ENCODE measurements at places on chromosomes 12 and 14. TPM values are rescaled to one million over a fixed set of nuclear protein-coding genes. Genes with fewer than 3 reads are reported as not detected.

DNA sequence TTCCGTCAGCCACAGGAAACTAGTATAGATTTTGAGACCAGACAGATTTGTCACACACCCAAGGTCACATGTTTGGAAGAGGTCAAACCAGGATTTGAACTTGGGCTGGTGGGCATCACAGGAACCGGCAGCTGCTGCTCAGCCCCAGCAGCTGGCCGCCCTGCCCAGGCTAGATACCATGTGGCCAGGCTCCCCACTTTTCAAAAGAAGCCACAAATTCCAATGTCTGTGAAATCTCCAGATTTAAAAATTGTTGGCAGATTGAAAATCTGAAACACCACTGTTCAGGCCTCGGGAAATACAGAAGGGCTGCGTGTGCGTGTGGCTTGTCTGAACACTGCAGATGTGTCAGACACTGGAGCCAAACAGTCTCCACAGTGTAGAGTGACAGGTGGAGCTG lies 30.4 kb downstream of the MMAB start:
- peaks cover 3% of the 10 kb centered on the region for H3K4me1 ChIP-seq
- H3K36me3 ChIP-seq: no peaks in the 10 kb centered on the region
- DNase-seq: no peak

GRCh38 chr12:128715485-128715884 lies 108.3 kb downstream of the SLC15A4 start:
- H3K27ac ChIP-seq: no peak overlapping the region
- no peak for DNase-seq
- no peaks in the 10 kb centered on the region for H3K36me3 ChIP-seq
- no peak overlapping the region for H3K4me3 ChIP-seq

DNA sequence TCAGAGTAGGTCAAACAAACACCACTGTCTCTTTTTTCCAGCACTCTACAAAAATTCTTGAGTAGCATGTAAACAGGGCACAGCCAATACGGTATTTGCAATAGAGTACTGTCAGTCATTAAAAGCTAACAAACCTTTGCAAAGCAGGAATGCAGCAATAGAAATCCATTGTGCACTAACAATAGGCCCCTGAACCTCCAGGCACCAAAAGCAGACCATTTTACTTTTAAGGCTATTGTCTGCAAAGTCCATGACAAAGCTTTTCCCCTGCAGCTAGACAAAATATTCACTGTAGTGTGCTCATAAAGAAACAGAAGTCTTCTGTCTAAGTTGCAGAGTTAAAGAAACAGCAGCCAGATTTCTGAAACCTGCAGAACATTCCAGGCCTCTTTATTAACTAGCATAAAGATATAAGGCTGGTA lies 191.9 kb downstream of the SOX5 start:
- H3K27ac ChIP-seq: no peak overlapping the region
- no peak overlapping the region for H3K4me3 ChIP-seq
- H3K36me3 ChIP-seq: no peaks in the 10 kb centered on the region
- no peak for DNase-seq

- H3K4me1 ChIP-seq: peaks cover 33% of the 10 kb centered on the region
- H3K4me3 ChIP-seq: peak overlapping the region; percentile 86
- no peak for DNase-seq
- no peaks in the 10 kb centered on the region for H3K36me3 ChIP-seq
- peak overlapping the region; percentile 94 for H3K27ac ChIP-seq
Observed at GRCh38 chr12:75389061-75389460, 1.8 kb upstream of the GLIPR1L2 start.

DNA sequence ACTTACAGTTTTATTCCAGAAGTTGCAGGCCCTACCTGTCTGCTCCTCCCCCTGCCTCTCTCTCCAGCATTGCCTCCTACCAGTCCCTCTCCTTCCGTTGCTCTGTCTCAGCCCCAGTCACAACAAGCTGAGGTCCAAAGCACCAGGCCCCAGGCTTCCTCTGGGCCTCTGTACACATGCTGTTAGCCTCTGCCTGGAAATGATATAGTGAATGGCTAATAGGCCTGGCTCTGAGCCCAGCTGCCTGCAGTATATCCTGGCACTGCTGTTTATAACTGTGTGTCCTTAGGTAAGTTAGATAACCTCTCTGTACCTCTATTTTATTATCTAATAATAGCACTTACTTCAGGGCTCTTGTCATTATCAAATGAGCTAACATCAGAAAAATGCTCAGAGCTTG lies 114.9 kb upstream of the PWP1 start:
- no peak overlapping the region for H3K4me3 ChIP-seq
- no peaks in the 10 kb centered on the region for H3K27me3 ChIP-seq
- H3K27ac ChIP-seq: no peak overlapping the region
- no peak for DNase-seq
- no peaks in the 10 kb centered on the region for H3K36me3 ChIP-seq
- no peaks in the 10 kb centered on the region for H3K4me1 ChIP-seq

DNA sequence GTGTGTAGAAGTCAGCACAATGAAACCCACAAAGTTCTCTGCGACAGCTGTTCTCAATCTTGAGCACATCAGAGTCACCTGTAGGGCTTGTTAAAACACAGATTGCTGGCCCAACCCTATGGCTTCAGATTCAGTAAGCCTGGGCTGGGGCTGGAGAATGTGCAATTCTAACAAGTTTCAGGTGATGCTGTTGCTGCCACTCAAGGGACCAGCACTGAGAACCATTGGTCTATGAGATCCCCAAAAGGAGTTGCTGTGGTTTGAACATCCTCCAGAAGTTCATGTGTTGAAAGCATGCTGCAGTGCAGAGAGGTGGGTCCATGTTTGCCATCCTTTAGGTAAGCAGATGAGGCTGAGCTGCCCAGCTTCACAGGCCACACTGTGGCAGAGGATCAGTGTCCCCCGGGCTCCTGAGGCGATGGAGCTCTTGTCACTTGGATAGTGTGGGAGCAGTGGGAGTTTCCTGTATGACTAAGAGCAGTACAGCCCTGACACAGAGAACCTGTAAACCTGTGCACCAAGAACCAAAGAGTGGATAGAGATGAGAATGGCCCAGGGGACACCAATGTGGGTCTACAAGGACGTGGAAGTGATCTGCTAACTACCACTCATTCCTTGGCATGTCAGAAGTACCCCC lies 8.0 kb upstream of the RTRAF start:
- peaks cover 2% of the 10 kb centered on the region for H3K4me1 ChIP-seq
- H3K27ac ChIP-seq: no peak overlapping the region
- no peaks in the 10 kb centered on the region for H3K27me3 ChIP-seq
- DNase-seq: no peak

- no peak overlapping the region for H3K27ac ChIP-seq
- no peaks in the 10 kb centered on the region for H3K36me3 ChIP-seq
- no peaks in the 10 kb centered on the region for H3K27me3 ChIP-seq
- no peak for DNase-seq
- H3K4me3 ChIP-seq: no peak overlapping the region
Observed at GRCh38 chr14:93748208-93749075, 39.8 kb downstream of the PRIMA1 start.

DNA sequence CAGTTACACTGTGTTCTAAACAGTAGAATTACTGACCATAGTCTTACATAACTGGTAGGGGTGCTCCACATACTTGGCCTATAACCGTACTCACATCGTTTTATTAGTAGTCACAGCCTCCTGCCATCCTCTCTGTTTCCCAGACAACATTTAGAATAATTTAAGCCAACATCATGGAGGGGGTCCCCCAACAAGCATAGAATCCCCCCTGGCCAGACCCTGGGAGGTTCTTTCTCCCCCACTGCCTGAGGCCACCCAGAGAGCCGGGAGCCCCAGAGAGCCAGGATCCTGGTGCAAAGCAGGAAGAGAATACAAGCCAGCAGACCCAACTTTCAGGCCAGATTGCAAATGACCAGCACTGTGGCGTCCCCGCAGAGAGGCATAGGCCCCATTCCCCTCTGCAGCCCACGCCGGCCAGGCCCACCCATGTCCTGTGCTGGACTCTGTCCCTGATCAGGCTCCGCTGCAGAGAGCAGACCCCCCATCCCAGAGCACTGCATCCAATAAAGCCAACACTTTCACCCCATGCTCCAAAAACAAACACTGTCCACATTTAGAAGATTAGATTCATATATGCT lies 195.2 kb downstream of the NTF3 start:
- H3K27me3 ChIP-seq: no peaks in the 10 kb centered on the region
- H3K36me3 ChIP-seq: no peaks in the 10 kb centered on the region
- no peak for DNase-seq
- H3K27ac ChIP-seq: no peak overlapping the region
- H3K4me1 ChIP-seq: peaks cover 7% of the 10 kb centered on the region

GRCh38 chr12:29004936-29005304 lies 144.2 kb upstream of the FAR2 start:
- DNase-seq: no peak
- no peaks in the 10 kb centered on the region for H3K36me3 ChIP-seq
- no peaks in the 10 kb centered on the region for H3K27me3 ChIP-seq
- H3K4me3 ChIP-seq: no peak overlapping the region
- no peaks in the 10 kb centered on the region for H3K4me1 ChIP-seq

- DNase-seq: no peak
- H3K4me1 ChIP-seq: no peaks in the 10 kb centered on the region
- H3K27me3 ChIP-seq: no peaks in the 10 kb centered on the region
- no peaks in the 10 kb centered on the region for H3K36me3 ChIP-seq
Observed at GRCh38 chr14:87772854-87773253, 220.1 kb downstream of the GALC start.

GRCh38 chr12:29415111-29415510 lies 34.1 kb upstream of the ERGIC2 start:
- H3K4me1 ChIP-seq: no peaks in the 10 kb centered on the region
- no peak overlapping the region for H3K4me3 ChIP-seq
- H3K27me3 ChIP-seq: no peaks in the 10 kb centered on the region
- H3K36me3 ChIP-seq: no peaks in the 10 kb centered on the region

GRCh38 chr14:36617824-36618223 lies 35.4 kb upstream of the NKX2-8 start:
- no peaks in the 10 kb centered on the region for H3K27me3 ChIP-seq
- no peak overlapping the region for H3K4me3 ChIP-seq
- no peak overlapping the region for H3K27ac ChIP-seq

GRCh38 chr14:60204104-60204842 lies 39.1 kb upstream of the DHRS7 start:
- H3K4me1 ChIP-seq: no peaks in the 10 kb centered on the region
- DNase-seq: no peak
- H3K27ac ChIP-seq: no peak overlapping the region
- H3K27me3 ChIP-seq: no peaks in the 10 kb centered on the region
- no peaks in the 10 kb centered on the region for H3K36me3 ChIP-seq

DNA sequence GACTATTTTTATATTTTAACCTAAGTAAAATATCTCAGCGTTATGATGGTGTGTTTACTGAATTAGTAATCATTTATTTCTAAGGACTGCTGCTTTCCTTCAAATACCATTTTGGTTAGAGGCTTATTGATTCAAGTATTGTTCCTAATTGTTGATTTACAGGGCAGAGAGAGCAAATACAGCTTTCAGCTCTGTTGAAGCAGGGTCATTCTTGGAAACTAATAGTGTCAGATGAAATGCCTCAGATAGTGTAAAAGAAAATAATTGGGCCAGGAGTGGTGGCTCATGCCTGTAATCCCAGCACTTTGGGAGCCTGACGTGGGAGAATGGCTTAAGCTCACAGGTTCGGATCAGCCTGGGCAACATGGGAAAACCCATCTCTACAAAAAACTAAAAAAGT lies 249.3 kb downstream of the FUT8 start:
- H3K4me1 ChIP-seq: no peaks in the 10 kb centered on the region
- H3K4me3 ChIP-seq: no peak overlapping the region
- H3K27ac ChIP-seq: no peak overlapping the region
- DNase-seq: no peak

The IKZF4 gene
- total RNA-seq: 4.5 TPM

The SYT1 gene
- total RNA-seq: 1.3 TPM

The GOLGA5 gene
- total RNA-seq: 41.9 TPM

The ZBTB25 gene
- total RNA-seq: 16.9 TPM

The SYCP3 gene
- total RNA-seq: not detected

All from thoracic aorta (tissue), 2 donors.